ENCODE measurements at places on chromosomes 2 and 18.
A peak's percentile ranks its signal among the peaks of the same experiment; 100 is the strongest.

DNA sequence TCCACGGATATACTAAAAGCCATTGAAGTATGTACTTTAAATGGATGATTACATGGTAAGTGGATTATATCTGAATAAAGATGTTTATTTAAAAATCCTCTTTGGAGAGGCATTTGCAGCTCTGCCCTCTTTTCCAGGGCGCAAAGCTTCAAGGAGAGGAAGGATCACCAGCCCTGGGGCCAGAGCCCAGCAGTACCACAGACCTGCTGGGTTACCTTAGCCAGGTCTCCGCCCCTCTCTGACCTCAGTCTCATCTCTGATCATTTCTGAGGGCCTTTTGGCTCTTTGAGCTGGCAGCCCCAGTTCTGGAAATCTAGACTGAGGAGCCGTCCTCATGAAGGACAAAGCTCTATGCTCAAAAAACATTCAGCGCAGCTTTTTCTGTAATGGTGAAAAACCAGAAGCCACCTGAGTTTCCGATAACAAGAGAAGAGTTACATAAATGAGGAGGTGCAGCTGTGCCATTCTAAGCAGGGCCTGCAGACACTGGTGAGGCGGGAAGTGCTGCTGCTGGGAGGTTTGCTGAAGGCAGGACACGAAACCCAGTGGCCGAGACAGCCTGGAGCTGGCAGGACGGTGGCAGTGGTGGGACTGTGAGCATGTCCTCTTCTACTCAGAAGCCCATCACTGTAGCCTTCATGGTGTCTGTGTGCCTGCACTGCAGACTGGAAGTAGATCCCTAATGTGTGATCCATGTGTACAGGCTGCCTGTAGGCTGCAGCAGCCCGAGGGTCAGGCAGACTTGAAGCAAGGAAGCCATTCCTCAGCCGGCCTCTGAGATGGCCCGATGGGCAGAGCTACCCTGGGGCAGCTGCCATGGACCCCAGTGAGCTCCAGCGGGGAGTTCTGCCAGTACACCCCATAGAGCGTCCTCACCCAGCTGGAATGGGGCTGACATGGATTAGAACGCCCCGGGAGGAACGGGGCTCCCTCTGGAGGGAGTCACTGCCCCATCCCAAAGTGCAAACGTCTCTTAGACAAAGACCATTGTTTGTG lies 27.7 kb downstream of the ADRA2B start:
- DNase-seq = no peak

DNA sequence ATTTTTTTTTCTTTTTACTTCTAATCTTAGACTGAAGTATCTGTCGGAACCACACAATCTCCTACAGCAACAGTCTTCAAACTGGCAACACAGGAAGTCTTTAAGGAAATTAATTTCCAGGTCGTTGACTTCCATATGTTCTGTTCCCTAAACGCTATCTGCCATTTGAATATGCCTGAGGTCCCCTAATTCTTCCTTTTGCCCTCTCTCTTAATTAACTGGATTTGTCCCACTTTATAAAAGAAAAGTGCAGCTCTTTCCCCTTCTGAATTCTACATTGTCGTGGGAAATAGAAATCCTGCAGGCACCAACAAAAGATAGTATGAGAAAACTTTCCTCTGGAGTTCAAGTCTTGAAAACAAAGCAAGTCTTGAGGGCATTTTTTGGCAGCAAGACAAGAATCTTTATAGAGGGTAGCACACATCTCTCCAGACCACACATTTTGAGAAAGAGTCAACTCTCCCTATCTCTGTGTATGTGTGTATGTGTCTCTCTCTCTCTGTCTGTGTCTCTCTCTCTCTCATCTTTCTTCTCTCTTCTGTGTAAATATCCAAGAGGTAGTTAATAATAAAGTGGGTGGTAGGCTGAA lies 879.8 kb downstream of the SOCS6 start:
- DNase-seq = no peak

DNA sequence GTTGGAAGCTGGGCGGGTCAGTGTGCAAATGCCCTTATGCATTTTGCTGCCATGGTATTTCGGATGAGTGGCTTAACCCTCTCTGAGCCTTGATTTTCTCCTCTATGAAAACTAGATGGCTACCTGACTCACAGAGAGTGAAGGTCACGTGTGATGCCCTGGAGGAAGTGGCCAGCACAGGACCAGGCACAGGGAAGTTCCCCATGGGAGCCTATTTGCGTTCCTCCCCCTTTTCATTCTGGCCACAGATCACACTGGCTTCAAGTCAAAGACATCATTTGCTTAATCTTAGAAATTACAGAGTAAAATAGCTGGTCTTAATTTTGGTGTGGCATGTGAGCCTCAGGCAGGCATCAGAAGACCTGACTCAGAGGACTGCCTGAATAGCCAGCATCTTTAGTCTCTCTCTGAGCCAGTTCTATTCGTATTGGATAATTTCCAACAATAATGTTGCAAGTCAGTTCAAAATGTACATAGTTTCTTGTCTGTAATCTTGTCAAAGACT lies 57.6 kb upstream of the CD302 start:
- DNase-seq = no peak

- DNase-seq = no peak
Observed at GRCh38 chr2:170229125-170229524, 51.2 kb downstream of the MYO3B start.

GRCh38 chr2:7911196-7911595 lies 770.7 kb upstream of the ID2 start:
- no peak for DNase-seq

DNA sequence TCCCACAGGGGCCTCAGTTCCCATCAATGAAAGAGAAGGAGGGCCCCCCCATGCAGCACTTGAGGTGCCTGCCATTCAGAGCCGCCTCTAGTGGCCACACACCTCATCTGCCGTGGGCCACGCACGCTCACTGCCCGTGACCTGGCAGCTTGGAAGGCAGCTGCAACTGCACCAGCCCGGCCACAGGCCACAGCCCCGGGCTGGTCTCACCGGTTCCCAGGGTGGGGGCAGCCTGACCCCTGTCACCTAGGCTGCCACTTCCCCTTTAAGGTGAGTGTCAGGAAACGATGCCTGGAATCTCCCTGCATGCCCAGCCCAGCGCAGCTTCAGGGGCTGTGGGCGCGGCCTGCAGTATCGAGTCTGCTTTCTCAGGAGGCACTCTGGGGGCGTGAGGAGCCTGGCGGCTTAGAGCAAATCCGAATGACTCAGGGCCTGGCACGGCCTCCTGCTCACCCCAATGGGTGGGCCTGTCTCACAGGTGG lies 2.6 kb downstream of the MAB21L4 start:
- DNase-seq = peak; percentile 34

- no peak for DNase-seq
Observed at GRCh38 chr2:86426271-86426670, 14.9 kb upstream of the KDM3A start.

DNA sequence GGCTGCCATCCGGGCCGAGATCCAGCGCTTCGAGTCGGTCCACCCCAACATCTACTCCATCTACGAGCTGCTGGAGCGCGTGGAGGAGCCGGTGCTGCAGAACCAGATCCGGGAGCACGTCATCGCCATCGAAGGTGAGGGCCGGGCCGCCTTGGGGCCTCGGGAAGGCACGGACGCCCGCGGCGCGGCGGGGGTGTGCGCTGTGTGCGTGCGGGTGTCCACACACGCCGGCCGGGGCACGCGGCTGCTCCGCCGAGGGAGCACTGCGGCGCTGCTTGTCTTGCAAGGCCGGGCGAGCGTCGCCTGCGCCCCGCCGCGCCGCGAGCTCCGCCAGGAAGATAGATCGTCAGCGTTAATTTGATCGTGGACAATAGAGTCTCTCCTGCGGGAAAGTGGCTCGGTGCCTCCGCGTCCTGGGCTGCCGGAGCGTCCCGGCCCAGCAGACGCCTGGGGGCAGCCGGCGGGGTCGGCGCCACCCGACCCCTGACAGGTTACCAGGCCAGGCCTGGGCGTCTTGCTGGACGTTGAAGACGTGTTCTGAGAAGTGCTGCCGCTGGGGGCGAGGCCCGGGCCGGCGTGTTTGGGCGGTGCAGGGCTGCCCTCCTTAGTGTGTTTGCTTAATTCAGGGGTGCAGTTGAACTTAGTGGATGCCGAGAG lies 1.0 kb downstream of the AGAP1 start:
- no peak for DNase-seq

DNA sequence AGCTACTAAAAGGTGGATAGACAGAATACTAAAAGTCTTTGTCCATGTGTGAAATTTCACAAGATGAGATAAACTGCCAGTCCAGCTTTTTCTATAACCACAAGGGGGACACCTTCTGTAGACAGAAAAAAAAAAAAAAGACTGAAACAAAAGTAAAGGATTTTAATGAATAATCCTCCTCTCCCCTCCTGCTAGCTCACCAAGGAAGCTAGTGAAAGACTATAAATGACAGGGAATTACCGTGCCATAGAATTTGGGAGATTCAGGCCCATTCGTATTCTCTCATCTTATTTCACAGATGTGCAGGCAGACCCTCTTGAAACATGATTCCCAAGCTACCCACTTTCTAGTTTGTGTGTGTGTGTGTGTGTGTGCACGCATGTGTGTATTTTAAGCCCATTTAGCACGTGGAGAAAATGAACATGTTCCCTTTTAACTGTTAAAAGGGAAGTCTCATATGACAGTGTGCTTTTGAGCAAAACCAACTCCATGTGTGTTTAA lies 36.3 kb upstream of the SLC8A1 start:
- DNase-seq = no peak

DNA sequence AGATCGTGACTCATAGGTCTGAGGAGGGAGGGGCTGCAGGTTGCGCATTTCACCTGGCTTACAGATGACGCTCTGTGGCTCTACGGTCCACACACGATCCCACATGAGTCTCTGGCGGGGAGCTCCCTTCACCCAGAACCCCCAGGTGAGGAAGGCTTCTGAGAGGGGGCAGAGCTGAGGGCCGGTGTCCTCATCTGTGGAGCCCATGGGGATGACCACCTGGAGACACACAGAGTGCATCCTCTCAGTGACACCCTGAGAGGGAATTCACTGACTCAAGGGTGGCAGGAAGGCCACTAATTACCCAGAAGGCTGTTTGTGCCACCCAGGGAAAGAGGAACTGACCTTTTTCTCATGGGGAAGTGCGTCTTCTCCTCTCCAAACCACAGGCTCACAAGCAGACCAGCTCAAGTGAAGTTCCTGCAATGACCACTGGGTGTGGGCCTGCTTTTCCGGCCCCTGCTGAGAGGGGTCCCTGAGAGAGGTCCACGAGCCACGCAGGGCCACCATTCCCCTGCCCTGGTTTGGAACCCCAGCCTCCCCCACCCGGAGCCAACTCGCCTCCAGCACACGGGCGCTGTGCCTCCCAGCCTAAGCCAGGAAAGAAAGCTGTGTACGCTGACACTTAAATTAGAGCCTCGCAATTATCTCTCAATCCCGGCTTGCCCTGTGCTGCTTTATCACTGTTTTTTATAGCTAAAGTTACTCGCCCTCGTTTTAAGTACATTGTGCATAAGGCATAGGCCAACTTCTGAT lies 114.1 kb downstream of the BCL11A start:
- DNase-seq = no peak

DNA sequence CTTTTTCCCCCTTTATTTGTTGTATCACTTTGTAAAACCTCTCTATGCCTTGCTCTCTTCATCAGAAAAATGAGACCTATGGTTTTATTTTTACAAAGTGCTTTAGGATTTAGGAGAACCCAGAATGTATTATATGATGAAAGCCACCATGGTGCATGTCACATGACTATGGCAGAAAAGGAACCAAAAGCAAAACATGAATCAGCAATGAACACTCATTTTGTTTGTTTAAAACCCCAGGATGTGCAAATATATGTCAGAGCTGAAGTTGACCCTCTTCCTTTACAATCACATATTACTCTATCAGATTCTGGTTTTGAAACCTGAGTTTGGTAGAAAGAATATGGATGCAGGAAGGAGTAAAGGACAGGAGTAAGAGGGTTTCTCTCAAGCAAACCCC lies 70.0 kb downstream of the FIGN start:
- no peak for DNase-seq

DNA sequence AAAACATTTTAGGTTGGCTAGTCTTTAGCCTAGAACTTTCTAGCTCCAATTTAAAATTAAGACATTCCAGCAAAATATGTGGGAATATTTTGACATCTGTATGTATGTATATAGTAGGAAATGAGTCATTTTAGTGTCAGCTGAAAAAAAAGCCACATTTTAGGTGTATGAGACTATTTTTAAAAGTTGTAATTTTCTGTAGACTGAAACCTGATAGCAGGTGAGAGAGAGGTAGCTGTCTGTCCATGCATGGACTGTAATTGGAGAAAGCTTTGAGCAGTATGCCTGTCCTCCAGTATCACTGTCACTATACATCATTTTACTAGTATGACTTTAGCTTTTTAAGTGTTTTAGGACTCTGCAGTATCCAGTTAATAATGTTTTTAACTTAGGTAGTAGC lies 26.1 kb upstream of the PPP1R1C start:
- no peak for DNase-seq

GRCh38 chr2:238108423-238109183 lies 8.5 kb downstream of the ESPNL start:
- no peak for DNase-seq

DNA sequence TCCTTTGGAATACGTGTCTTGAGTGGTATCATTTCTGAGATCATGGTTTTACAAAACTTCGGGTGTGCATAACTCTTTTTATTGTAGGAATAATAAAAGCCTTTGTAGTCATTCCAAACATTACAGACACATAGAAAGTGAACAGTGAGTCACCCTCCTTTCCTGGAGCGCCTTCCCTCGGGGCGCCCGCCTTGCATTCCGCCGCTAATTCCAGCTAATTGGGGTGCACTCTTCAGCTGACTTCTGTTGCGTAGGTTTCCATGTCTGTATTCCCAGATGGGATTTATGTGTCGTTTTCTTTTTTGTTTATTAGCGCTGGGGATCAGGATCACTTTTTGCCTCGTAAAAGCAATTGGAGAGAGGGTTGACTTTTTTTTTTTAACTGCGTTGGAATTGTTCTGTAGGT lies 18.7 kb downstream of the SH3BP4 start:
- DNase-seq = no peak

GRCh38 chr2:239951825-239952224 lies 73.3 kb downstream of the NDUFA10 start:
- DNase-seq = no peak

- DNase-seq = no peak
Observed at GRCh38 chr2:160576054-160576499, 82.5 kb upstream of the RBMS1 start.

- DNase-seq = no peak
Observed at GRCh38 chr2:36361396-36361795, 5.8 kb downstream of the CRIM1 start.

DNA sequence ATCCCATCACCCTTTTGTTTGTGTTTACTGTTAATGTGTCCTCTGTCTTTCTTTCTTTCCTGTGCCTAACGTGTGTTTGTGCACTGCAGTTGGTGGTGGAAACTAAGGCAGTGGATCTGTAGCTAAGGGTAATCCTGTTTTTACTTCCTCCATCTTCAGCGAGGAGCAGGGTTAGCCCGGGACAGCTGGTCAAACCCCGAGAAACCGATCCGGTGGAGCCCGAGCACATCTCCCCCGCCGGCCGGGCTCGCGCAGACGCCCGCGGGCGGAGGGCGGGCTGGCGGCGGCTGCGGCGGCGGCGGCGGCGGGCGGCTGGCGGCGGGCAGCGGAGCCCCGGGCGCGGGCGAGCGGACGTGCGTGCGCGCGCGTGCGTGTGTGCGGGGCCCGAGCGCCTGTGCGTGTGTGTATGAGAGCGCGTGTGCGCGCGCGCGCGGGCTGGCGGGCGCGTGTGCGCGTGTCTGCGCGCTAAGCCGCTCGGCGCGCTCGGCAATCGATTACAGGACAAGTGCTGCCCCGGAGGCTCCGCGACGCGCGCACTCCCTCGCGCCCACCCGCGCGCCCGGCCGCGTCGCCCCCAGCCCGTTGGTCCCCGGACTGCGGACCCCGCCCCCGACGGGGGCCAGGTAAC lies at the start of gene IKZF2:
Gene IKZF2 (minus strand): TSS at position 176 of the 628 bp plus-strand sequence. CDS start 2,983 bp downstream, outside the sequence.
- peak; percentile 25 for DNase-seq

All from stimulated activated CD4-positive, alpha-beta T cell treated with anti-CD3 and anti-CD28 coated beads, Interleukin-1b, Interleukin-23, amount 100 ng/mL, for 1 hour (primary cell).